Stimulated activated CD4-positive, alpha-beta T cell treated with anti-CD3 and anti-CD28 coated beads, Interleukin-4, amount 100 ng/mL, for 1 hour (primary cell): ENCODE measurements at places on chromosomes 11 and 22.

GRCh38 chr22:47161631-47162030, 399.2 kb downstream of the TBC1D22A start:
- DNase-seq: no peak

DNA sequence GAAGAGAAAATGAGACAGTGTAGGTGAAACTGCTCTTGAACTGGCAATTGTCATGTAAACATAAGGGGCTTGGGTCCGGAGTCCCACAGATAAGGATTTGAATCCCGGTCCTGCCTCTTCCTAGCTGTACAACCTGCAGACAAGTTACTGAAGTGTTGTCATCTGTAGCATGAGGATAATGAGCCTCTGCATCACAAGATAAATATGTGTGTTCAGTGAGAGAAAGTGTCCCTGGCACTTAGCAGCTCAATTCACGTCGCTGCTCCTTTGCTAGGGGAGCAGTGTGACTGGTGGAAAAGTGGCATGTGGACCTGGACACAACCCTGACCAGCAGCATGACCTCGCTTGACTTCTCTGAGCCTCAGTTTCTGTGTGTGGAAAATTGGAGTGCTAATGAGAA, 73.7 kb upstream of the NECTIN1 start:
- no peak for DNase-seq

DNA sequence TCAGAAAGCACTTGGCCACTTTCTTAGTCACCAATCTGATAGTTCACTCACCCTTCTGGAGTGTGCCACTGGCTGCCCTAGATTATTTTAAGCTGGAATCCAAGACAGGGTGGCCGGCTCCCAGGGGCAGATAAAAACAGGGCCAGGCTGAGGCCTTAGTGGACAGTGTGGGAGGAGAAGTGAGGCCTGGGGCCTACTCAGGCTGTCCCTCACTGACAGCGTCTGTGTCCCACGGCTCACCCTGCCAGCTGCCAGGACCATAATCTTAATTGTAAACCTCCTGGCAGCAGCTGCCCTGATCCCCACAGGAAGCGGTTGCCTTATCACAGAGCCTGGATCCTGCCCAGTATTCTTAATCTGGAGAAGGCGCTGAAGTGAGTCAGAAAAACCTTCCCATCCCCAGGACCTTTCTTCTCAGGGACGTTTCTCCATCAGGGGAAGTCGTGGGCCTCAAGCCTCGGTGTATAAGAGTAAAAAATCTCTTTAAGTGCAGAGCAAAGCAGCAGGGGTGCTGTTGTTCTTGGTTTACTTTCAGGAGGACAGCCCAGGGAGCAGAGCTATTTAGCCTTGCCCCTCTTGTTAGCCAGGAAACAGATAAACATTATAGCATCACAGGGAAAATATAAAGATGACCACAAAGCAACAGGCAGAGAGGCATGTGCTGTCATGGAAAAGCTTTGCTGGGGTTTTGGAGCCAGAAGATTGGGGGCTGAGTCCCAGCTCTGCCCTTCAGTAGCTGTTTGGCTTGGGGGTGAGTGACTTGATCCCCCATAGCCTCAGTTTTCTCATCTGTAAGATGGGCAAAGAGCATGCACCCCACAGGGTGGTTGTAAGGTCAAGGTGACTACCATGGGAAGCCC, 39.6 kb downstream of the TSPAN18 start:
- no peak for DNase-seq

- DNase-seq: no peak
These were observed 17.7 kb upstream of the OLFML1 start for GRCh38 chr11:7467652-7468051.

DNA sequence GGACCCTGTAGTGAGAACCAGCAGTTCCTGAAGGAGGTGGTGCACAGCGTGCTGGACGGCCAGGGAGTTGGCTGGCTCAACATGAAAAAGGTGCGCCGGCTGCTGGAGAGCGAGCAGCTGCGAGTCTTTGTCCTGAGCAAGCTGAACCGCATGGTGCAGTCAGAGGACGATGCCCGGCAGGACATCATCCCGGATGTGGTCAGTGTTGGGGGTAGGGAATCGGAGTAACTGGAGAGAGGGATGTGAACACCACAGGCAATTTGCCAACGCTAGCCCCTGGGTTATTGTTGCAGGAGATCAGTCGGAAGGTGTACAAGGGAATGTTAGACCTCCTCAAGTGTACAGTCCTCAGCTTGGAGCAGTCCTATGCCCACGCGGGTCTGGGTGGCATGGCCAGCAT, 19.9 kb downstream of the MADD start:
- no peak for DNase-seq
